Stimulated activated CD4-positive, alpha-beta T cell treated with anti-CD3 and anti-CD28 coated beads, Interleukin-4, amount 100 ng/mL, for 1 hour (primary cell): ENCODE measurements at places on chromosomes 16 and 17.

- peak; percentile 84 for DNase-seq
These were observed 6.6 kb downstream of the PHB1 start for GRCh38 chr17:49407981-49408501.

GRCh38 chr17:41020336-41020735 lies 6.7 kb downstream of the KRTAP1-5 start:
- no peak for DNase-seq

GRCh38 chr16:66703406-66704215 lies 7.1 kb upstream of the CMTM4 start:
- no peak for DNase-seq

GRCh38 chr16:75241955-75242354 lies 9.5 kb downstream of the BCAR1 start:
- no peak for DNase-seq
